NCI-H1417 treated with DMSO at 0.1 percent for 48 hours (cell line): ENCODE measurements at places on chromosomes 6 and 20.

GRCh38 chr6:155962276-155962675, 506.6 kb upstream of the NOX3 start:
- no peak for DNase-seq

DNA sequence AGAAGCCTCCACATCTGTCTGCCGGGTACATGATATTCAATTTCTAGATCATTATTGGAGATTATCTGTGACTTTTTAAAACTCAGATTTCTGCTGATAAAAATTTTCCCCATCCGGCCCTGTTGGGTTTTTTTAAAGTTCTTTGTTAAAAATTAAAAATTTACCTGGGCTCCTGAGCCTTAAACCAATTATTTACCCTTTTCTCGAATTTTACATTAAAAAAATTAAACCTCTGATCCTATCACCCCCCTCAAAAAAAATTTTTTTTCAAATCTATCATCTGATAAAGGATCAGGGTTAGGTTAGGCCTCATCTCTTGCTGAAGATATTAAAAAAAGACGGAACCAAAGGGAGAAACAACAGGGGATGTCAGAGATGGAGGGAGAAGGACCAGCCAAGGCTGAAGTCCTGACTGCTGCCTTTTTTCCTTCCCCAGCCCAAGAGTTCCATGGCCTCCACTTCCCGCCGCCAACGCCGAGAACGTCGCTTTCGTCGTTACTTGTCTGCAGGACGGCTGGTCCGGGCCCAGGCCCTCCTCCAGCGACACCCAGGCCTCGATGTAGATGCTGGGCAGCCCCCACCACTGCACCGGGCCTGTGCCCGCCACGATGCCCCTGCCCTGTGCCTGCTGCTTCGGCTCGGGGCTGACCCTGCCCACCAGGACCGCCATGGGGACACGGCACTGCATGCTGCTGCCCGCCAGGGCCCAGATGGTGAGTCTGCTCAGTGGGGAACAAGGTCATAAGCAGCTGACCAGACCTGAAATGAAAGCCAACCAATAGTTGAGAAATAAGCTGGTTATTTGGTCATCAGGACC, 527 bp downstream of the NFKBIL1 start:
- DNase-seq, result no peak

DNA sequence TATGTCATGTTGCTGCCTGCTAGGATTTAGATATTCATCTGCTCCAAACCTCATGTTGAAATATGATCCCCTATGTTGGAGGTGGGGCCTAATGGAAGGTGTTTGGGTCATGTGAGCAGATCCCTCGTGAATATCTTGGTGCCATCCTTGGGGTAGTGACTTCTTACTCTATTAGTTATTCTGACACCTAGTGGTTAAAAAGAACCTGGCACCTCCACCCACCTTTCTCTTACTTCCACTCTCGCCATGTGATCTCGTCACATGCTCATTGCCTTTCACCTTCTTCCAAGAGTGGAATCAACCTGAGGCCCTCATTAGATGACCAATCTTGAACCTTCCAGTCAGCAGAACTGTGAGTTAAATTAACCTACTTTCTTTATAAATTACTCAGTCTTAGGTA, 549.4 kb upstream of the SYNCRIP start:
- DNase-seq, result no peak

DNA sequence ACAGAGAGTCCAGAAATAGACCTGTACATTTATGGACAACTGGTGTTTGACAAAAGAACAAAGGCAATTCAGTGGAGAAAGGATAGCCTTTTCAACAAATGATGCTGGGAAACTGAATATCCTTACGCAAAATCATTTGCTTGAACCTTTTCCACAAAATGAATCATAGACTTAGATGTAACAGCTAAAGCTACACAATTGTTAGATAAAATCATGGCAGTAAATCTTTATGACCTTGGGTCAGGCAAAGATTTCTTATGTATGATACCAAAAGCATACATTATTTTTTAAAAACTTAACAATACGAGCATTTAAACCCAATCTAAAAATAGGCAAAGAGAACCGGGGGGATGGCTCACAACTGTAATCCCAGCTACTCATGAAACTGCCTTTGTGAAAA, 73.5 kb upstream of the DST start:
- no peak for DNase-seq

- no peak for DNase-seq
Observed at GRCh38 chr6:5626727-5627426, 365.6 kb downstream of the FARS2 start.

GRCh38 chr6:125835221-125835744, 44.5 kb downstream of the NCOA7 start:
- no peak for DNase-seq

- no peak for DNase-seq
Observed at GRCh38 chr6:133631421-133631820, 257.5 kb upstream of the TCF21 start.

- DNase-seq, result no peak
Observed at GRCh38 chr6:12229332-12229731, 60.8 kb upstream of the EDN1 start.

DNA sequence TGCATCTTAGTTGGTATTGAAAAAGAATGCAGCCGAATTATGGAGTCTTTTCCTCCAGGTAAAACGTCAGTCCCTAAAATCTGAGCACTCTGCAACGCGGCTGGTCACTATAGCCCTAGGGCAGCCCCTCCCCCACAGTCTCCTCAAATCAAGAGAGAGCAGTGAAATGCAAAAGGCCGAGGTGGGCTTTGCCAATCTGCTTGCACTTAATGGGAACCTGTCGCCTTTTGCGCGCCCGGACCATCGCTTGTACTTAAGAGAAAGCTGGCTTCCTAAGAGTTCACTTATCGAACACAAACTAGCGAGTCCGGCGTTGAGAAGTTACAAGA, 447 bp downstream of the MCM3 start:
- DNase-seq, result peak; percentile 21
